ENCODE measurements at places on chromosomes 5 and 9.

DNA sequence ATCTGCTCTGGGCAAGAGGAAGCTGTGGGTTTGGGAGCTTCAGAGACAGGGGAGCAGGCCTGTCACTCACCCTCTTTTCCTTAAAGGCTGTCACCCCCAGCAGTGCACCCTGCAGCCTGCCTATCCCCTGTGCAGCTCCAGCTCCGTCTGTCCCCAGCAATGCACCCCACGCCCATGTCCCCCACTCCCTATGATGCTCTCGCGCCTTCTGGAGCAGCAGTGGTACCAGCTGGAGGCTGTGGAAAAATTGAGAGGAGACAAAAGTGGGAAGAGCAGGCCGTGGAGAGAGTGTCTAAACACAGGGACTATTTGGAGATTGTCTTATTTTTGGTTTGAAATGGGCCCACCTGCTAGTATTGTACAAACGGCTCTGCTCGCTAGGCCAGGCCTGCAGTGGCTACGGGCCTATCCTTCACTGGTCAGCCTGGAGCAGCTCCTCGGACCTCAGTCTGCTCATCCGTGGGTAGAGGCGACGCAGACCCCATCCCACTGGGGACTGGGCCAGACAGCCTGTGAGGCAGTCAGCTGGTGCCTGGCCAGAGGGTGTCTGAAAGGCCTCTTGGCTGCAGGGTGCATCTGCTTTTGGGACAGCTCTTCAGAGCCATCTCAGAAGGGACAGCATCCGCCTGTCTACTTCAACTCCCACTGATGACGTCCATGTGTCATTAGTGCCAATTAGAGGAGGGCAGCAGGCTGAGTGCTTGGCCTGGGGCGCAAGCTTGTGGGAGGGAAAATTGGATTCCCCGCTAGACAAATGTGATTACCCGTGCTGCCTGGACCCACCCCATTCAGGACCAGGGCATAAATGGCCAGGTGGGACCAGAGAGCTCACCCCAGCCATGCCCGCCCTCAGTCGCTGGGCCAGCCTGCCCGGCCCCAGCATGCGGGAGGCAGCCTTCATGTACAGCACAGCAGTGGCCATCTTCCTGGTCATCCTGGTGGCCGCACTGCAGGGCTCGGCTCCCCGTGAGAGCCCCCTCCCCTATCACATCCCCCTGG, at the start of gene DBH:
Gene DBH (plus strand): TSS at position 831 of the 999 bp plus-strand sequence. CDS start 9 bp downstream, at position 840.
- DNase-seq = no peak

DNA sequence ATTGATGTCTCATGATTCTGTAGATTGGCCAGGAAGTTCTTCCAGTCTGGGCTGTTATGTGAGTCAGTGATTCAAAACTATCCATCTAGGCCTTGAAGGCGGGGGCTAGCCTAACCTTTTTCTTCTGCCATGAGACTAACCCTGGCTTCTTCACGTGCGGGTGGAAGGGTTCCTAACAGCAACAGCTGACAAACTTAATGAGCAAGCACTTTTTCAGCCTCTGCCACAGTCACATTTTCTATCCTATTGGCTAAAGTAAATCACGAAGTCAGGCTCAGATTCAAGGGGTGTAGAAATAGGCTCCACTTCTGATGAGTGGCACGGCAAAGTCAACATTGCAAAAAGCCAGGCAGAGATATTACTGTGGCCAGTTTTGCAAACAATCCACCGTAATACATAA, 68.4 kb downstream of the STK32A start:
- DNase-seq = no peak

- DNase-seq = peak; percentile 39
These were observed 737 bp downstream of the SLC1A3 start for GRCh38 chr5:36607114-36607571.

GRCh38 chr9:93654351-93654961, 78.1 kb downstream of the PHF2 start:
- no peak for DNase-seq

- no peak for DNase-seq
These were observed 2.5 kb downstream of the TLX3 start for GRCh38 chr5:171311322-171312077.

DNA sequence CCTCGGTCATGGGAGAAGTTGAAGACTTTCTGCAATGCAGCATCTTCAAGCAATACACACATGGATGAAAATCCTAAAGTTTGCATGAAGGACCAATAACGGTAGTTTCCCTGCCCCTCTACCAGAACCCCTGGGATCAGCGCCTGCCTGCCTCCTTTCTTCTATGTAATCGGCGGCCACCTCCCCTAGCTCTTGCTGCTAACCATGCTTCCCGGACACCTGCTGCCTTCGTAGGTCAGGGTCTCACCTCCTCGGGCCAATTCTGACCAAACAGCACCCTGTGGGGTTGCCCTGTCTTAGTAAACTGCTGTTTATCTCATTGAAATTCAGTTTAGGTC, 388 bp upstream of the MED10 start:
- DNase-seq = no peak

GRCh38 chr5:1036504-1037122, 28.0 kb downstream of the NKD2 start:
- no peak for DNase-seq

- no peak for DNase-seq
These were observed 26.0 kb upstream of the SEMA4D start for GRCh38 chr9:89523948-89524347.

DNA sequence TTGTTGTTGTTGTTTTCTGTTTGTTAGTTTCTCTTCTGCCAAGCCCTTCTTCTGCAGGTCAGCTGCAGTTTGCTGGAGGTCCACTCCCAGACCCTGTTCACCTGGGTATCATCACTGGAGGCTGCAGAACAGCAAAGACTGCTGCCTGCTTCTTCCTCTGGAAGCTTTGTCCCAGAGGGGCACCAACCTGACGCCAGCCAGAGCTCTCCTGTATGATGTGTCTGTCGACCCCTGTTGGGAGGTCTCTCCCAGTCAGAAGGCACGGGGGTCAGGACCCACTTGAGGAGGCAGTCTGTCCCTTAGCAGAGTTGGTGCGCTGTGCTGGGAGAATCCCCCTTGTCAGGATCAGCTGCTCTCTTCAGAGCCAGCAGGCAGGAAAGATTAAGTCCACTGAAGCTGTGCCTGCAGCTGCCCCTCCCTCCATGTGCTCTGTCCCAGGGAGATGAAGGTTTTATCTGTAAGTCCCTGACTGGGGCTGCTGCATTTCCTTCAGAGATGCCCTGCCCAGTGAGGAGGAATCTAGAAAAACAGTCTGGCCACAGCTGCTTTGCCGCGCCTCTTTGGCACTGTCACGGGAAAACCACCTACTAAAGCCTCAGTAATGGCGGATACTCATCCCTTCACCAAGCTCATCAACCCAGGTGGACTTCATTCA, 299.2 kb downstream of the EDIL3 start:
- no peak for DNase-seq

DNA sequence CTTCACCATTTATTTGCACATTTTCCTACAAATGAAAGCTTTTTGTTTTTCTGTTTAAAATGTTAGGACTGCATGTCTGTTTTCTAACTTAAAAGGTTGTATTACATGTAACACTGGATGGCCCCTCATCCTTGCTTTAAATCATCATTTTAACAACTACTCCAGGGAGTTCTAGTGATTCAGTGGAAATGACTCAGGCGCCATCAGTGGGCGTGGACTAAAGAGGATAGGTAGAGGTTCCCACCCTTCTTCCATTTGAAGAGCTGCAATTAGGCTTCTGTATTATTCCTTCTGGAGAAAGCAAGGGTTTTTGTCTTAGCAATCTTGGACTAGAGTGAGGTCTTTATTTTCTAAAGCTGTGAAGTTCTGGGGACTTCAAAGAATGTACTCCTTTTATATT, 213.7 kb downstream of the TMEM38B start:
- DNase-seq = no peak

DNA sequence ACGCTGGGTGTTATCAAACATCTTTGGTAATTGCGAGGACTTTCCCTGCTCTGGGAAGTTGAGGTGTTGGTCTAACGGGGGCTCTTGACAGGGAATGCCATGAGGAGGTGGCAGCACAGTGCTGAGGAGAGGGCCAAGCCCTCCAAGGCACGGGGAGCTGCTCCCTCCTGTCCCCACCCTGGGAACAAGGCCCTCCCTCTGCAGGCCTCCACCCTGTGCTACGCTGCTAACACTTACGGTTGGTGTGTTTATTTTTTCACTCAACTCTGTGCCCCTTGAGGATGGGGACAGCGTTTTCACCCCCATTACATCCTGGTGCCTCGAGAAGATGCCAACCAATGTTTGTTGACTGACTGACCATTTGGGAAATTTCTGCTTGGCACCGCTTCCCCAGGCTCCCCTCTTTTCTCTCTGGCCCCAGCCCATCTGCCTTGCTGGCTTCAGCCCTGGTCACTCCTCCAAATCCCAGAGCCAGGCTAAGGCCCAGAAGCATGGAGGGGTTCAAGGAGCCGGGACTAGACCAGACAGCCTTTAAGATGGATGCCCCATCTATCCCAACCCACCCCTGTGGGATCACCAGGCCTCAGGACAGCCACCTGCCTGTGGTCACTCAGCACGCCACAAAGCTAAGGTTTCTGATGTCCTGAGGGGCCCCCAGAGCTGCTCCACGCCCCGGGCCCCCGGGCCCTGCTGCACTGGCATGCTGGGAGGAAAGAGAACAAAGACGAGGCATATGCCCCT, 125.7 kb downstream of the BARX1 start:
- DNase-seq = no peak

DNA sequence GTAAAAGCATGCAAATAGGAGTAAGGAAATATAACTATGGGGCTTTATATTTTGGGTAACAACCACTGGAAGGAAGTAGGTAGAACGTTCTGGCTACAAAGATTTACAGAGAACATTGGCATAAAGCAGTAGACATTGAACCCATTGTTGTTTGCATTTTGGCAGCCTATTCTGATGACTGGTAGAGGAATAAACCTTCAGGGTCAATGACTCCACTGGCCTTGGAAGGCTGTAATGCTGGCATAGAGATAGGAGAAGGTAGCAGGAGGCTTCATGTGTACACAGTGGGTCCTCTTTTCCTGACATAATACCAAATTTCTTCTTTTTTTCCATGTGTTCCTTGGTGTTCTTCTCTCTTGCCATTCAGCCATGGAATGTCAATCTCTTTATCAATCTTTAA, 462.8 kb upstream of the ZNF462 start:
- no peak for DNase-seq

DNA sequence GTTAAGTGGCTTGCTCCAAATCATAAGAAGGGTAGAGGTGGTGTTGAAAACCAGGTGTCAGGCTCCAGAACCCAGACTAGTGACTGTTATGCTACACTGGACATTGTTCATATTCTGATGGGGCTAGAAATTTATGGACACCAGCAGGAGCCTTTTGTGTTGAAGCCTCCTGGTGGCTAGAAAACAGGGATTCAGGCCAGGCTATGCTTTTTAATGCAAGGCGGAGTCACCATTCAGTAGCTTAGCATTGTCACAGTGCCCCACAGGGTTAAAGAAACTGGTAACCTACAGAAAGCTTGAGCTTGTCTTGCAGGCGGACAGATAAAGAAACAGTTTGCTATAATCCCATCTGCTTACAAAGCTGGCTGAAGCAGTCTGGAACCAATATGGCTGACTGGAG, 23.0 kb upstream of the GOLM1 start:
- no peak for DNase-seq

GRCh38 chr5:68685863-68686262, 408.0 kb upstream of the SLC30A5 start:
- DNase-seq = no peak

GRCh38 chr9:23586906-23587305, 239.1 kb downstream of the ELAVL2 start:
- no peak for DNase-seq

DNA sequence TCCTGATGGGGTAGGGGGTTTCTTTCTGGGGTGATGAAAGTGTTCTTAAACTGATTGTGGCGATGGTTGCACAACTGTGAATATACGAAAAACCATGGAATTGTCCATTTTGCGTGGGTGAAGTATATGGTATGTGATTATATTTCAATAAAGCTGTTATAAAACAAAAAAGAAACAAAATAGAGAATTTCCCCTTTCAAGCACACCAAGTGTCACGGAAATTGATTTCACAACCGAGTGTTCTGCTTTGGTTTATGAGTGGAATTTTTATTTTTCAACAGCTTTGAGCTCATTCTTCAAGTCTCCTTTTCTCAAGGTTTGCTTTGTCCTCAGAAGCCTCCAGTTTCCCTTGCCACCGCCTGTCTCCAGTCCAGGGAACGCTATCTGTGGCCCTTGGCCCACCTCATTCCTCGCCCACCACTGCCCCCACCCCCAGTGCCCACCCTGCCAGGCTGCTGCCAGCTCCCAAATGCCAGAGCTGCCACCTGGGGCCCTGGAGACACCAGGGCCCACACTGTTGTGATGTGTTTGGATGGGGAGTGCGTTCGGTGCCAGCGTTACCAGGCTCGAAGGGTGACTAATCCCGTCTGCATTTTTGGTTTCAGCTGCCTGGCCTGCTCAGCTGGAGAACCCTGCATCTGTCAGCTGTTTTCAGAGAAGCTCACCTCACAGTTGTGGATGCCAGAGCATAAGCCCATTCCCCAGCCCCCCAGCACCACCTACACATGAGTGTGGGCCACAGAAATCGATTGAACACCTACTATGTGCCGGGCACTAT, 30.4 kb downstream of the DUSP1 start:
- DNase-seq = peak; percentile 82

- no peak for DNase-seq
These were observed 113.8 kb upstream of the CCL21 start for GRCh38 chr9:34823778-34824177.

DNA sequence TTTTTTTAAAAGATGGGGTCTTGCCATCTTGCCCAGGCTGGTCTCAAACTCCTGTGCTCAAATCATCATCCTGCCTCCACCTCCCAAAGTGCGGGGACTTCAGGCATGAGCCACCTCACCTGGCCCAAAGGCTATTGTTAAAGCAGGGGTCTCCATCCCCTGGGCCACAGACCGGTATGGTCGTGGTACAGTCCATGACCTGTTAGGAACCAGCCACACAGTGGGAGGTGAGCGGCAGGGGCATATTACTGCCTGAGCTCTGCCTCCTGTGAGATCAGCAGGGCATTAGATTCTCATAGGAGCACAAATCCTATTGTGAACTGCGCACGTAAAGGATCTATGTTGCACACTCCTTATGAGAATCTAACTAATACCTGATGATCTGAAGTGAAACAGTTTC, 7.3 kb upstream of the NOL6 start:
- no peak for DNase-seq

- DNase-seq = no peak
These were observed 162.3 kb upstream of the CYLC2 start for GRCh38 chr9:102832814-102833213.

DNA sequence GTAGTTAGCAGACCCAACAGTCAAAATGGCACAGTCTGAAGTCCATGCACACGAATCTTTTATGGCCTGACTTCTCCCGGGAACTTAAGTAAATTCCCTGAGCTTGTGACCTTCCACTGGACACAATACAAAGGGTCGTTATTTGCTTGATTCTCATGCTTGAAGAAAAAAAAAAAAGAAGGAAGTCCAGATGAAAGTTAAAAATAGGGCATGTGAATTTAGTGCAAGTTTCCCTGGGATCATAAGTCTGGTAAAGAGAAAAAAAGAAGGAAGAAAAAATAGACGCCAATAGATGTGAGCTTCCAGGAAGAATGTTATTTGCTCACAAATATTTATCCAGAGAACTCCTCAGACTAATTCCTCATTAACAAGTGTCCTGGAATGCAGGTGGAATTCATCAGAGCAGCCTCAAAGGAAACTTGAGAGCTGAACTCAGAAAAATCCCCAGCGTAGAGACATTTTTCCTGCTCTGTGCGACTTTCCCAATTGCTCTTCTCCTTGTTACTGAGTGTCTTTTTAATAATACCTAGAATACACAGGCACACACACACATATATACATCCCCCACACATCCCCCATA, 616.3 kb downstream of the EBF1 start:
- no peak for DNase-seq

- no peak for DNase-seq
These were observed 294.9 kb downstream of the TMEM232 start for GRCh38 chr5:110431603-110432002.

All from HTR-8/SVneo (cell line).